ENCODE measurements at places on chromosomes 2 and 18. TPM values are rescaled to one million over a fixed set of nuclear protein-coding genes. Genes with fewer than 3 reads are reported as not detected.

DNA sequence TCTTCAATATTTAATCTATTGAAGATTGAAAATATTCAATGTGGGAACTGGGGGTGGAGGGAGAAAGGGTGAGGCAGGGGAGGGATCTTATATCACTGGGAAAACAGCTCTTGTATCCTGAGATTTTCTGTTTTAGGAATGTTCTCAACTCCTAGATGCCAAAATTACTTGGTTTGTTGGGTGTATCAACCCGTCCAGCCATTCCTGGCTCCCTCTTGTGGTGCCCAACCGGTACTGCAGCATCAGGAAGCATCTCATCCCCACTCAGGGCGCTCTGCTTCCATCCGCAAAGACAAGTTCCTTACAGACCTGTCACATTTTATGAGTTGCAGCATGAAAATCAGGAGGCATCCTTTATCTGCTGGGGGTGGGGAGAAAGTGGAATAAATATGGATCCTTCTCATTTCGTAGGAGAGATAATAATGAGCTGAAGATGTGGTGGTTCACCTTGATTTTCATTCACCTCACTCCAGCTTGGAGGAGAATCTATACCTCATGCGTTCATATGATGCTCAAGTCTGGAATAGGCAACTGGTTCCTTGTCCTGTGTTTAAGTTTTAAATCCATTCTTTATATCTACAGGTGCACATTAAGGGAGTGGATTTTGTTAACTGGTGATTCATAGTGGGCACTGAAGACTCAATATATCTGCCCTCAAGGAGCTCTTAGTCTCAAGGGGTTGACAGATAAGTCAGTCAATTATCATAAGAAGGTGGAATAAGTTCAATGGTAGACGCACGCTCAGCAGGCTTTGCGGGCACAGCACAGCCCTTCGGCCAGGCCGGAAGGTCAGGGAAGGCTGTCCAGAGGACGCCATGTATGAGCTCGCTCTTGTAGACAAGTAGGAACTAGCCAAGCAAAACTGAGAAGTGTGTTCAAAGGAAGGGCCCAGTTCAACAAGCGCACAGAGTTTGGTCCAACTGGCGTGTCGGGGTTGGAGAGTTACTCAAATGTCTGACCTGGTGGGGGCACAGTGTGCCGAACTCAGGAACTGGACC is 127.3 kb downstream of the RNF144A start:
- H3K36me3 ChIP-seq = no peaks in the 10 kb centered on the region
- H3K4me3 ChIP-seq = no peak overlapping the region
- H3K27ac ChIP-seq = no peak overlapping the region

DNA sequence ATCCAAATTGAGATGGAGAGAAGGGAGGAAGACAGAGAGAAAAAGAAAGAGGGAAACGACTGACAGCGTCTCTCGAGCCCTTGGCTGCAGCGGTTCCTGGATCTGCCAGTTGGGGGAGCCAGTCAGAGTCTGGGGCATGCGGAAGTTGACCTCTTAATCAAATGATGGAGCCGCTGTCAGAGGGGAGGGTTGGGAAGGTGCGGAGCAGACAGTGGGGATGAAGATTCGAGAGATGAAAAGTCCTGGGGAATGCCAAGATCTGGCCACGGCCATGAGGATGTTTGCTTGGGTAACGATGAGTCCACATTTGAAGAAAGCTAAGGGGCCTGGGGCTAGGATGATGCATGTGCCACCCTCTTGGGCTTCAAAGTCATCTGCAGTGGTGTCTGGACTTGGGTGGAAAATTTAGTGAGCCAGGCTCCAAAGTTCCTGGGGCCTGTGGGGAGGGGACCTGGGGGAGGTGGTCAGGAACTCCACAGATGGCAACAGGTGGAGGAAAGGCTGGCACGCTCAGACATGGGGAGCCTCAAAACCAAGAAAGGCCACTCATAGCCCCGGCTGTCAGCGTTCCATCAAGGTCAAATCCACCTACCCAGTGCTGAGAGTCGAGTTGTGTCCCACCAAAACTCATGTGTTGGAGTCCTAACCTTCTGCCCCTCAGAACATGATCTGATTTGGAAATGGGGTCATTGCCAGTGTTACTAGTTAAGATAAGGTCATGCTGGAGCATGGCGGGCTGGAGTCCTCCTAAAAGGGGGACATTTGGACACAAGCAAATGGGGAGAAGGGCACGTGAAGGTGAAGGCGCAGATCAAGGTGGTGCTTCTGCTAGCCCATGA is 200.1 kb downstream of the NDUFA10 start:
- no peaks in the 10 kb centered on the region for H3K36me3 ChIP-seq
- H3K4me3 ChIP-seq = no peak overlapping the region
- H3K27ac ChIP-seq = no peak overlapping the region
- no peaks in the 10 kb centered on the region for H3K27me3 ChIP-seq
- peak; percentile 31 for DNase-seq

DNA sequence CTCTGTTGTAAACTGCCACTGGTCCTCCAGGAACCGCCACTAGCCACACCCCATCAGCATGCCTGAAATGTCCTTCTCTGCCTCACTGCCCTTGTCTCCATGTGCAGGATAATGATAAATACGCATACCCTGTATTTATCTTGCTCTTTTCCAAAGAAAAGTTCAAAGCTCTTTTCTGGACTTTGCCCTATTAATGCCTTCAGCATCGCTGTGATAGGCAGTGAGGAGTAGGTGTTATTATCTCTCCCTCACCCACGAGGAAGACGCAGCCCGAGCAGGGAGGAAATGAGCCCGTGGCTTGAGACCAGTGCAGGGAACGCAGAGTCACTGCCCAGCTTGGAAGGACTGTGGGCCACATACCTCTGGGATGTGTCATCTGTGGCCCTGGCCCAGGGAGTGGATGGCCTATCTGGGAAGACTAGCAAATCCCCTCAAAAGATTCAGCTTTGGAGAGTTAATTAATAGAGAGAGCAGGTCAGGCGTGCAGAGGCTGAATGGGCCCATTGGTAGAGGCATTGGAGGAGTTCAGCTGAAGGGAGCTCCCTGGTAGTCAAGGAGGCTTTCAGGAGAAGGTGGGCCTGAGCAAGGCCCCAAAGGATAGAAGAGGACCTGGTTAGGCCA is 39.5 kb upstream of the MCFD2 start:
- H3K4me3 ChIP-seq = no peak overlapping the region
- H3K27me3 ChIP-seq = no peaks in the 10 kb centered on the region
- peak overlapping the region; percentile 48 for H3K27ac ChIP-seq
- peaks cover 35% of the 10 kb centered on the region for H3K4me1 ChIP-seq

Gene OSR1
- 0.17 TPM for total RNA-seq

Gene GPR155
- 9.4 TPM for total RNA-seq

DNA sequence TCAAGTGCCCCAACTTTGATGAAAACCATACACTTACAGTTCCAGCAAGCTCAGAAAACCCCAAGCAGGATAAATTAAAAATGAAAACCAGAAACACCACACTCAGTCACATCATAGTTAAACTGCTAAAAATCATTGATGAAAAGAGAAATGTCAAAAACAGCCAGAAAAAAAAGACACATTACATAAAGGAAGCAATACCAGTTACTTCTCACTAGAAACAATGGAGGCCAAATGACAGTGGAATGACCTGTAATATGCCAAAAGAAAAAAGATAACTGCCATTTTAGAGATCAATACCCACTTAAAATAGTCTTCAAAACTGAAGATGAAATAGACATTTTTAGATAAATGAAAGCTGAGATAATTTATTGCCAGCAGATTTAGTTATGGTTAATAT is 66.0 kb downstream of the MAP3K20 start:
- H3K27ac ChIP-seq = no peak overlapping the region
- no peak overlapping the region for H3K4me3 ChIP-seq
- H3K36me3 ChIP-seq = no peaks in the 10 kb centered on the region

DNA sequence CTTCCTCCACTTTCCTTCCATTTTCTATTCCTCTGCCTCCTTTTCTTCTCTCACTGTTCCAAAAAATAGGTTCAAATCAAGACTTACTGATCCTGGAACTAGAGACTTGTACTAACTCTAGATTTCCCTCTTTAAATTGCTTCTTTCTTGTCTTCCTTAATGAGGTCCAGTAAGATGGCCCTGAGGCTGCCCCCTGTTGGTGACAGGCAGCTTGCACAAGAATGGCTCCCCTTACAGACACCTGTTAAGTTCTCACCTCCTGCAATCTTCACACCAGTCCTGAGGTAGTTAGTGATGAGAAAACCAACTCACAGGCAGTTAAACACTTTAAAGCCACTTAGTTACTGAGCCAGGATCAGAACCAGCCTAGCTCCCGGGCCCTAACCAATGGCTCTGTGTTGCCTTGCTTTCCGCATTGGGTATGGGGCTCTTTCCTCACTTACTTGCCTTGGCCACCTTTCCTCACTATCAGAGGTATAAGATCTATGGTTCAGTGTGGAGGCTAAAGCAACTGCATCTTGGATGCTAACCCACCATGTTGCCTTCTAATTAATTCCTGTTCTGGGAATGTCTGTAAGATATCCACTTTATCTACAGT is 130.6 kb downstream of the AKAIN1 start:
- no peaks in the 10 kb centered on the region for H3K36me3 ChIP-seq
- DNase-seq = no peak
- H3K27ac ChIP-seq = no peak overlapping the region
- H3K4me1 ChIP-seq = no peaks in the 10 kb centered on the region
